ENCODE measurements at places on chromosomes 7 and 10. TPM values are rescaled to one million over a fixed set of nuclear protein-coding genes. Genes with fewer than 3 reads are reported as not detected.

DNA sequence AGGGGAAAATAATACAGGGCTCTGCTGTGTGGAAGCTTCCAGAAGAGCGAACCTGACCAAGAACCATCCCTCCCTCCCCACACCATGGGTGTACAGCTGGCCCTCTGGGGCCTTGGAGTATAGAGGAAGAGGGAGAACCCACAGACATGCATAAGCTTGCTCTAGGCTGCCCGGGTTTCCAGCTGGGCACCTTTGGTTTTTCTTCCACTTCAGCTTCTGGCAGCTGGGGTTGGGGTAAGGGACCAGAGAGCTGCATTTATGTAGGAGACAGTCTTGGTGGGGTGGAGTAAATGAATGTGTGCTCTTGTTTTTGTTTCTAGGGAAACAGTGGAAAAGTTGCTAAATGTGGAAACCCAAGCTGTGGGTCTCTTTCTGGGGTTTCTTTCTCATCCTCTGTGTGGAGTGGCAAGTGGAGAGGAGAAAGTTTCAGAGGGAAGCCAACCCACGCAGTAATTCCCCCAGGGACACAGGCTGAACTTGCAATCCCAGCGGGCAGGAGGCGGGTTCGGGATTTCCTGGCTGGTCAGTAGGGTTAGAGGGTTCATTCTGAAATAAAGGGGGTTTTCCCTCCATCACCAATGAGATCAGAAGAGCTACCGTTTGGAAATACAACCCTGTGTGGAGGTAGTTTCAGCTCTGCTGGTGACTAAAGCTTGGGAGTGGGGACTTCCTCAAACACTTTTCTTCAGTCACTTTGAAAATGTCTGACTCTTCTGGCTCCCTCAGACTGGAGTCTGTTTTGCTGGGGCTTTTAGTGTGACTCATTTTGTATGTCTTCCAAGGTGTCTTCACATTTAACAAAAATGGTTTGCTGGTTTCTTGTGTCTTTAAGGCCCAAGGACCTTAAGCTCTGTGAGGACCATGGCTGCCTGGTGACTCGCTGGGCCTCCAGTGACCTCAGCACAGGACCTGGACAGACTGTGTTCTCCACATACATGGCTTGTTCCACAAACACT, 22.2 kb upstream of the SRGN start:
- H3K4me1 ChIP-seq = peaks cover 3% of the 10 kb centered on the region
- DNase-seq = no peak
- H3K27me3 ChIP-seq = peaks cover 13% of the 10 kb centered on the region
- no peaks in the 10 kb centered on the region for H3K36me3 ChIP-seq

DNA sequence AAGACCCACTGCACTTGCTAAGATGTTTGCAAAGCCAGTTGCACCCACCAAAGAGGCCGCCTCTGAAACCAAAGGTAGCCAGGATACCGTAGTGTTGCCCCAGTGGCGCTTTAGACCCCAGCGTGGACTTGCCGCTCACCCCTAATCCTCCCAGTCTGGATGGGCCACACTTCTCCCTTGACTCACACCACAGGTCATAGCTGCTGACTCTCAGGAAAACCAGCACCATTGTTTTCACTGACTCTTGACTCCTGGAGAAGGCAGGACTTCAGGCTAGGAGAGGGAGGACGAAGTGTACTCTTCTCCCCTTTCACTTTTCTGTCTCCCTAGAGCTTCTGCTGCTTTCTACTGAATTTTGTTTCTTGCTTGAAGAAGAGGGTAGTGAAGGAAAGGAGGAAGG, 22.3 kb downstream of the RAB19 start:
- H3K36me3 ChIP-seq = no peaks in the 10 kb centered on the region
- H3K4me3 ChIP-seq = no peak overlapping the region
- DNase-seq = no peak

FAM13C gene
- total RNA-seq = 6.8 TPM

GRCh38 chr7:159091480-159092475, 52.9 kb downstream of the VIPR2 start:
- H3K36me3 ChIP-seq = no peaks in the 10 kb centered on the region
- peaks cover 2% of the 10 kb centered on the region for H3K27me3 ChIP-seq
- DNase-seq = no peak
- no peak overlapping the region for H3K27ac ChIP-seq
- H3K4me1 ChIP-seq = no peaks in the 10 kb centered on the region
- H3K4me3 ChIP-seq = no peak overlapping the region

CRTAC1 gene
- 0.25 TPM for total RNA-seq

- peak overlapping the region; percentile 78 for H3K27ac ChIP-seq
- H3K4me1 ChIP-seq = peaks cover 44% of the 10 kb centered on the region
- peak overlapping the region; percentile 4 for H3K4me3 ChIP-seq
- H3K27me3 ChIP-seq = no peaks in the 10 kb centered on the region
- H3K36me3 ChIP-seq = no peaks in the 10 kb centered on the region
Measured at GRCh38 chr7:36280840-36281812, 108.5 kb upstream of the ANLN start.

DNA sequence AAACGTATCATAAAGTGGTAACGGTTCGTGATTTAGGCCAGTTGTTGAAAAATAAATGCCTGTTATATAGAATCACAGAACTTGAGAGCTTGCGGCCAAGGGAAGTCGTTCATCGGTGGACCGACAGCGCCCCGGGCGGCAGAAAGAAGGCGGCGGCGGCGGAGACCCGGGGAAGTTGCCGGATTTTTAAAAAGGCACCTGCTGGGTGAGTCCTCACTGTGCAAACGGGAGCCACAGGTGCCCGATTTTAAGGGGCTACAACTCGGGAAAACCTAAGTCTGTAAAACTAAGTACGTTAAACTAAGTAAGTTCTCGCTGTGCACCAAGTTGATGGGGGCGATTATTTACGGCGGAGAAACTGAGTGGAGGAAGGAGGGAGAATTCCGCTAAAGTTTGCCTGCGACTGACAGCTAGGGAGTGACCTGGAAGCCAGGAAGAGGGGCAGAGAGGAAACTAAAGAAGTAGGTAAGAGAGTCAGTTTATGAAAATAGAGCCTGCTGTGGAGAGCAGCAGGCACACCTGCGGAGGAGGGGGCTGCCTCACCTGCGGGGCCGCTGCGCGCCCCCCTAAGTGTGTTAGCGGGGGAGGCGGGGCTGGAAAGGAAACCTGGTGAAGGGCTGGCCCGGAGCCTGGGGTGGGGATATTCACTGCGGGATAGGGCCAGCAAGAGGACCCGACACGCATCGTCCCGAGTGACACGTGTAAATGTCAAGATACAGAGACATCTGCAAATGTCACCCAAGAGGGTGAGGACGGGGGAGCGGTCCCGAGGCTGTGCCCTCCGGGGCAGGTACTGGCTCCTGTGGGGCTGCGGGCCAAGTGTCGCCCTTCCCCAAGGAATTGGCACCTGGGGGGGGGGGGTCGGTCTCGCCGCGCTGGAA, 996 bp downstream of the ADAM12 start:
- peak overlapping the region; percentile 40 for H3K27ac ChIP-seq
- H3K4me3 ChIP-seq = peak overlapping the region; percentile 82
- peaks cover 43% of the 10 kb centered on the region for H3K27me3 ChIP-seq
- peaks cover 18% of the 10 kb centered on the region for H3K4me1 ChIP-seq

DNA sequence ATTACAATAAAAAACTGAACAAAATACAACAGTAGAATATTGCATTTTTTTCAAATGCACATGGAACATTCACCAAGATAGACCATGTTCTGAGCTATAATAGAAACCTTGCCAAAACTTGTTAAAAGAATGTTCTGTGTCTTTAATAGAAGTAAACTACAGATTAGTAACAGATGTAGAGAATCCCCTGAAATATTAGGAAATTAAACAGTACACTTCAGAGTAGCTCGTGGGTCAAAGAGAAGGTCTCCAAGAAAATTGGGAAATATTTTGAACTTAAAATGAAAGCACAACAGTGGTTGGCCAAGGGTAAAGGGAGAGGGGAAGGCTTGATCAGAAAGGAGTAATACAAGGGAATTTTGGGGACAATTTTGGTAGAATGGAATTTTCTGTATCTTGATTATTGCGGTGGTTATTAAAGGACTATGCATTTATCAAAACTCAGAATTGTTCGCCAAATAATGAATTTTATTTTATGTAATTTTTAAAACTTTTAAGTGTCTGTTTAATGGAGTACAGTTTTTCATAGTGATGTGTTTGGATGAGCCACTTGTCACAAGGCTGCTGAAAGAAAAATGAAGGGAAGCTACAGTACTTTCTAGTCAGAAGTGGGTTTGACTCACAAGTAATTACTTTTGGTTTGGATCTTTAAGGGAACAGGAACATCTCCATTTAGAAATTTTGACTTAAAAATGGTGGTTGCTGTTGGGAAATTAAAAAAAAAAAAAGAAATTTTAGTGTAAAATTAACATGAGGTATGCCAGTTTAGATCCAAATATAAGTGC, 10.2 kb downstream of the PLEKHA8 start:
- H3K27ac ChIP-seq = peak overlapping the region; percentile 85
- DNase-seq = no peak
- peaks cover 20% of the 10 kb centered on the region for H3K36me3 ChIP-seq
- H3K27me3 ChIP-seq = no peaks in the 10 kb centered on the region
- H3K4me1 ChIP-seq = peaks cover 31% of the 10 kb centered on the region

DNA sequence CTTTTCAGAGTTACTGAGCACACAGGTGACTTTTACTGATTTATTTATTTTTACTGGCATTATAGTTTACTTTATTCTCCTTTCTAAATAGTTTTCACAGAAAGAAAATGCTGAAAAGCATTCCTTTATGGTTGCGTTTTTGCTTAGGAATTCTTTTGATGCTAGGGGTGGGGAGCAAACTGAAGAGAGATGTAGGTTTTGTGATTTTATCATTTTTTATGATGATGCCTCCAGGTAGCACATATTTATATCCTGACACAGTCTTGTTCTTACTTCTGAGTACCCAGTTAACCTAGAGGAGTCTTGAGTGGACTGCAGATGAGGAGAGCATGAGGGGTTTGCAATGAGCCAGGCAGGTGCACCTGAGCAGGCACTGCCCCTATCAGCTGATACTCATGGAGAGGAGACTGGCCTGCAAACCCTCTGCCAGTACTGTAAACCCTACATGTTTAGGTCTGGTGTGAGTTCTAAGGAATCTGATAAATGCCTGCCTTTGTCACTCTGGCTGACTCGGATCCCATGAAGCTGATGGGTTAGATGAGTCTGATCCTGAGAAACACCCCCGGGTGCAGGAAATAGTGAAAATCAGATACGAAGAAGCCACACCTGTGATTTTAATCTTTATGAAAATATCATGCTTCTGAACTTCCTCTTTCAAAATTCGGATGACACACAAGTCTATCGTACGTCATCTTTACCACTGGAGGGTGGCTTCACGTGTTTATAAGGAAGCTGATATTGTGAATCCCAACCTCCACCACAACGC, 302.9 kb downstream of the WDR37 start:
- H3K27me3 ChIP-seq = peaks cover 8% of the 10 kb centered on the region
- DNase-seq = no peak
- H3K4me3 ChIP-seq = no peak overlapping the region
- H3K4me1 ChIP-seq = peaks cover 54% of the 10 kb centered on the region
- H3K36me3 ChIP-seq = no peaks in the 10 kb centered on the region

- H3K4me3 ChIP-seq = no peak overlapping the region
- H3K27me3 ChIP-seq = no peaks in the 10 kb centered on the region
- DNase-seq = no peak
- H3K27ac ChIP-seq = no peak overlapping the region
Measured at GRCh38 chr10:59499460-59499859, 137.1 kb upstream of the FAM13C start.

UCMA gene
- not detected for total RNA-seq

DNA sequence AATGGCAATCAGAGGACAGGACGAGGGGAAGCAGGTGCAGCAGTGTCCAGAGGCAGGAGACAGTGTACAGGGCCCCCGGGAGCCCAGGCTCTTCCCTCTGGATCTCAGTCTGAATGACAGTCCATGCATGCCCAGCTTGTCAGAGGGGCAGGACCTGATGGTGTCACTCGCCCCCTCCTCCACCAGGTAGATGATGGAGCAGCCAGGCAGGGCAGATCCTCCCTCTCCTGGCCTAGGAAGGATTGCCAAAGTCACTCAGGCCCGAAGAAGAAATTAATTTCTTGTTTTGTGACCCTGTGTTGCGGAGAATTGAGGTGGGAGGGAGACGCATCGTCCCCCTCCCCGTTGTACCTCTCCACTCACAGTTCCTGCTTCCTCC, 4.0 kb downstream of the VSTM4 start:
- peaks cover 7% of the 10 kb centered on the region for H3K4me1 ChIP-seq
- no peaks in the 10 kb centered on the region for H3K36me3 ChIP-seq
- DNase-seq = no peak
- peaks cover 50% of the 10 kb centered on the region for H3K27me3 ChIP-seq
- H3K4me3 ChIP-seq = no peak overlapping the region

DNA sequence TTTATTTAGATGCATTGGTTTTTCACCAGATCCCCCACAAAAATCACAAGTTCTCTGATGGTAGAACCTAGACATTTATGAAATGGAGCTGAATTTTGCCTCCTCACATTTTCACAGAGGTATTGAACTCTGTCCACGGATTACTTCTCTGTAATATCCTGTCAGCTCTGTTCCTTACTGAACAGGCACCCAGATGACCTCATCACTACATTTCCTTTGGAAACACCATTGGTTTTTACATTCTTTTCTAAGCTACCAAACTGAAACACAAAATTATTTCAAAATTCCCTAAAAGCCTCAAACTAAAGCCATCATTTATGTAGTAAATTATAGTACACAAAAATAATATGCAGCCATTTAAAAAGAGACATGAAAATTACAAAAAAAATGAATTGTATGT, 98.3 kb upstream of the KCNIP2 start:
- no peak for DNase-seq
- no peaks in the 10 kb centered on the region for H3K27me3 ChIP-seq
- peak overlapping the region; percentile 51 for H3K27ac ChIP-seq
- H3K36me3 ChIP-seq = peaks cover 17% of the 10 kb centered on the region
- H3K4me1 ChIP-seq = peaks cover 30% of the 10 kb centered on the region

STEAP4 gene
- 0.16 TPM for total RNA-seq

- no peaks in the 10 kb centered on the region for H3K4me1 ChIP-seq
- no peaks in the 10 kb centered on the region for H3K36me3 ChIP-seq
- peaks cover 50% of the 10 kb centered on the region for H3K27me3 ChIP-seq
- no peak for DNase-seq
- H3K27ac ChIP-seq = no peak overlapping the region
Measured at GRCh38 chr10:48598936-48599829, 5.7 kb downstream of the ARHGAP22 start.

- no peaks in the 10 kb centered on the region for H3K27me3 ChIP-seq
- peak overlapping the region; percentile 56 for H3K27ac ChIP-seq
- DNase-seq = no peak
Measured at GRCh38 chr7:47474937-47475879, 106.7 kb downstream of the TNS3 start.

- H3K27ac ChIP-seq = no peak overlapping the region
- H3K4me3 ChIP-seq = no peak overlapping the region
- DNase-seq = no peak
- H3K27me3 ChIP-seq = no peaks in the 10 kb centered on the region
- no peaks in the 10 kb centered on the region for H3K4me1 ChIP-seq
Measured at GRCh38 chr7:3605222-3605621, 304.2 kb downstream of the SDK1 start.

CACUL1 gene
- total RNA-seq = 65.0 TPM

GRCh38 chr10:75469006-75469616, 37.7 kb downstream of the LRMDA start:
- H3K4me1 ChIP-seq = peaks cover 44% of the 10 kb centered on the region
- H3K36me3 ChIP-seq = no peaks in the 10 kb centered on the region
- DNase-seq = no peak
- no peak overlapping the region for H3K4me3 ChIP-seq
- H3K27me3 ChIP-seq = peaks cover 37% of the 10 kb centered on the region

Measured in mesothelial cell of epicardium (in vitro differentiated cells).